Mesendoderm (in vitro differentiated cells): ENCODE measurements at places on chromosomes 1 and 21.
A peak's percentile ranks its signal among the peaks of the same experiment; 100 is the strongest.

DNA sequence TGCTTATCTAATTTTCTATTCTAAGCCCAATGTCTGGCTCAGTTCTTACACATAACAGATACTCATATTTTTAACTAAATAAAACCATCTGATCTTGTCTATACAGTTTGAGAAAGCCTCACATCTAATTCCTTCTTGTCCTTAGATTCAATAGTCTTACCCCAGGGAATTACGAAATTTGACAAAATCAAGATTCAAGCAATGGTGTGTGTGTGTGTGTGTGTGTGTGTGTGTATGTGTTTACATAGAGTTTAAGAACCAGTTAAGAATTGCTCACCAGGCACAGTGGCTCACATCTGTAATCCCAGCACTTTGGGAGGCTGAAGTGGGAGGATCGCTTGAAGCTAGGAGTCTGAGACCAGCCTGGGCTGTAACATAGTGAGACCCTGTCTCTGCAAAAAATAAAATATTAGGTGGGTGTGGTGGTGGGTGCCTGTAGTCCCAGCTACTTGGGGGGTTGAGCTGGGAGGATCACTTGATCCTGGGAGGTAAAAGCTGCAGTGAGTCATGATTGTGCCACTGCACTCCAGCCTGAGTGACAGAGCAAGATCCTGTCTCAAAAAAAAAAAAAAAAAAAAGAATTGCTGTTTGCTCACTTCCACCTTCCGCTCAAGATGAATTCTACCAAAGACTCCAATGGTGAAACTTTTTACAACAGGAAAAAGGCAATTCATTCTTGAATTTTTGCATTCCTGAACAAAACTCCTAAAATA lies 6.2 kb downstream of the WDR64 start:
- DNase-seq = no peak
- H3K4me1 ChIP-seq = no peaks in the 10 kb centered on the region
- H3K27me3 ChIP-seq = no peaks in the 10 kb centered on the region
- no peaks in the 10 kb centered on the region for H3K36me3 ChIP-seq
- no peak overlapping the region for H3K27ac ChIP-seq

DNA sequence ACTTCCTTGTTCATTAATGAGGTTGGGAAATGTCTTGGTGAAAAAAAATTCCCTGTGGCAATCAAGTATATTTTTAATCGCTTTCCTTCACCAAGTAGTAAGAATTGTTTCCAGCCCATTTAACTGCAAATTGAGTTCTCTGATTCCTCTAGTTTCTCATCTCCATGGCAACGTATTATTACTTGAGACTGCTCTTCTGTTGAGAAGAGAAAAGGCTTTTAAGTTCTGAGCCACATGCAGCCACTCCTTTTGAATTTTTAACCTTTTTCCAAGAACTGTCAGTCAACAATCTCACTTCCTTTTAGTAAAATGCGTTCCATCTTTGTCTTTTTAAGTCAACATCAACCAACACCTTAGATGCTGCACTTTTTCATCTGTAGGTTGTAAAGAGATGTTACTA lies 75.7 kb upstream of the KIAA1614 start:
- no peaks in the 10 kb centered on the region for H3K27me3 ChIP-seq
- no peak for DNase-seq
- H3K4me3 ChIP-seq = no peak overlapping the region
- no peaks in the 10 kb centered on the region for H3K36me3 ChIP-seq
- H3K27ac ChIP-seq = no peak overlapping the region
- H3K4me1 ChIP-seq = no peaks in the 10 kb centered on the region

DNA sequence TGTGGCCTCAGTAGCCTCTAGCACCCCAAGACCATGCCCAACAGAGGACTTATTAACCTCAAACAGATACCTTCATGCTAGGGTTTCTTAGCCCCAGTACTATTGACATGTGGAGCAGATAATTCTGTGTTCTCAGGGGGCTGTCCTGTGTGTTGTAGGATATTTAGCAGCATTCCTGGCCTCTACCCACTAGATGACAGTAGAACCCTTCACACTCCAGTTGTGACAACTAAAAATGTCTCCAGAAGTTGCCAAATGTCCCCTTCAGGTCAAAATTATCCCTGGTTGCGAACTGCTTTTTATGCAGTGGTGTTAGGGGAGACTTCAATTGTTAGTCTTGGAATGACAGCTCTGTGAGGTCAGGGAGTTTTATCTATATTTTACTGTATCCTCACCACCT lies 8.1 kb downstream of the KAZN start:
- H3K27me3 ChIP-seq = no peaks in the 10 kb centered on the region
- H3K4me1 ChIP-seq = peaks cover 12% of the 10 kb centered on the region
- no peaks in the 10 kb centered on the region for H3K36me3 ChIP-seq
- DNase-seq = peak; percentile 66
- H3K27ac ChIP-seq = no peak overlapping the region
- H3K4me3 ChIP-seq = no peak overlapping the region

- H3K4me3 ChIP-seq = no peak overlapping the region
- H3K27ac ChIP-seq = no peak overlapping the region
- DNase-seq = no peak
- no peaks in the 10 kb centered on the region for H3K27me3 ChIP-seq
- H3K4me1 ChIP-seq = peaks cover 25% of the 10 kb centered on the region
Observed at GRCh38 chr1:93771843-93772242, 90.2 kb upstream of the BCAR3 start.

GRCh38 chr1:47711184-47711847 lies 273.5 kb downstream of the FOXD2 start:
- no peak overlapping the region for H3K27ac ChIP-seq
- no peaks in the 10 kb centered on the region for H3K36me3 ChIP-seq
- no peak for DNase-seq
- no peak overlapping the region for H3K4me3 ChIP-seq
- no peaks in the 10 kb centered on the region for H3K4me1 ChIP-seq

DNA sequence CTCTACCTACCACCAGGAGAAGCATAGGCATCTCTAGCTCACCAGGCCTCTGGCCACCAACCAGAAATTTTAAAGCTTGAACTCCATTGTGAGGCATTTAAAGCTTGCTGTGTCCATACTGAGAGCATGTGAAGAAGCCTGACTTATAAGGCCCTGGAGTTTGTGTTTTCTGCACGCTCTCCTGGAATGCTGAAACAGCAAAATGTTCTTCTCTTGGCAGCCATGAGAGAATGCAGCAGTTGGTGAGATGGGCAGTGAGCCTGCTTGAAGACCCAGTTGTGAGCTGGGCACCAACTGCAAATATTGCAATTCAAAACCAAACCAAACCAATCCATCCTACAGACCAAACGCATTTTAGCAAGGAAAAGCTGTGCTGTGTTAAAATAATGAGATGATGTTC lies 170.0 kb upstream of the IVNS1ABP start:
- H3K36me3 ChIP-seq = no peaks in the 10 kb centered on the region
- no peaks in the 10 kb centered on the region for H3K27me3 ChIP-seq
- H3K4me3 ChIP-seq = no peak overlapping the region
- DNase-seq = no peak
- no peak overlapping the region for H3K27ac ChIP-seq

DNA sequence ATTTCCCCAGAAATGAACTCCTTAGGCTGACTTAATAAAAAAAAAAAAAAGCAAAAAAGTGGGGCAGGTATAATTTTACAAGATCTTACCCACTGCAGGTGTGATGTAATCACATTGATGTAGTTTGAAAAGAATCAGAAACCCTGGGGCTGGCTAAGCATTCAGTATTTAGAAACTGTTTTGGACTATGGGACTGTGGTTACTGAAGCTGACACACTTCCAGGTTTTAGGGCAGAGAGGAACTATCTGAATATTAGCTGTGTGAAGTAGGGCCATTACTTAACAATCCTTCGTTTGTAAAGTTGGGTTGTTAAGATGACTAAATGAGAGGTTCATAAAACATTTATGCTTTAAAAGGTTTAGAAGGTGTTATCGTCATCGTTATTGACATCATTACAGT lies 165.3 kb downstream of the FASLG start:
- no peak overlapping the region for H3K4me3 ChIP-seq
- no peaks in the 10 kb centered on the region for H3K4me1 ChIP-seq
- H3K27me3 ChIP-seq = no peaks in the 10 kb centered on the region

GRCh38 chr1:161115132-161115711 lies 2.6 kb downstream of the PFDN2 start:
- no peak overlapping the region for H3K4me3 ChIP-seq
- H3K4me1 ChIP-seq = peaks cover 9% of the 10 kb centered on the region
- DNase-seq = peak; percentile 46
- H3K27ac ChIP-seq = no peak overlapping the region

GRCh38 chr1:188517139-188517538 lies 1688.4 kb downstream of the PLA2G4A start:
- H3K27me3 ChIP-seq = no peaks in the 10 kb centered on the region
- no peak overlapping the region for H3K4me3 ChIP-seq
- DNase-seq = no peak
- H3K36me3 ChIP-seq = no peaks in the 10 kb centered on the region

DNA sequence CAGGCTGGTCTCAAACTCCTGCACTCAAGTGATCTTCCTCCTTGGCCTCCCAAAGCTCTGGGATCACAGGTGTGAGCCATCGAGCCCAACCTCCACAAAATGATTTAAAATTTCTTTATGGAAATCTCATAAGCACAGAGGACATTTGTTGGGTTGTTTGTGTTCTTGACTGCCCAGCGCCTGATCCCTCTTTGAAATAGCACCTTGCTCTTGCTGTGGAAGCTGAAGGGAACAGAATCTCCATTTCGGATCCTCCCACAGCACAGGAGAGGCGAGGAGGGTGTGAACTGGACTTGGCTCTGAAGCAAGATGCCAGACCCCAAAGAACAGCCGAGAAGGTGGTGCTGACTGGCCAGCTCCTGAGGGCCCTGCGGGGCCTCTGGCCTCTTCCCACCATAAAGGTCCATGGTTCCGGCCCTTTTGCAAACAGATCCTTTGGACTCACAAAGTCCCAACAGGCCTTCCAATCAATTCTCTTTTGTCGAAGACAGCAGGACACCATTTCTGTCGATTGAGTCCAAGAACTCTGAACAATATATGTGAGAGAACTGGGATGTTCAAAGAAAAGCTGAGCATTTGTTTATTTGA lies 45.6 kb upstream of the COA6 start:
- H3K36me3 ChIP-seq = no peaks in the 10 kb centered on the region
- no peak for DNase-seq
- no peaks in the 10 kb centered on the region for H3K27me3 ChIP-seq
- no peak overlapping the region for H3K27ac ChIP-seq
- no peak overlapping the region for H3K4me3 ChIP-seq
- H3K4me1 ChIP-seq = no peaks in the 10 kb centered on the region

DNA sequence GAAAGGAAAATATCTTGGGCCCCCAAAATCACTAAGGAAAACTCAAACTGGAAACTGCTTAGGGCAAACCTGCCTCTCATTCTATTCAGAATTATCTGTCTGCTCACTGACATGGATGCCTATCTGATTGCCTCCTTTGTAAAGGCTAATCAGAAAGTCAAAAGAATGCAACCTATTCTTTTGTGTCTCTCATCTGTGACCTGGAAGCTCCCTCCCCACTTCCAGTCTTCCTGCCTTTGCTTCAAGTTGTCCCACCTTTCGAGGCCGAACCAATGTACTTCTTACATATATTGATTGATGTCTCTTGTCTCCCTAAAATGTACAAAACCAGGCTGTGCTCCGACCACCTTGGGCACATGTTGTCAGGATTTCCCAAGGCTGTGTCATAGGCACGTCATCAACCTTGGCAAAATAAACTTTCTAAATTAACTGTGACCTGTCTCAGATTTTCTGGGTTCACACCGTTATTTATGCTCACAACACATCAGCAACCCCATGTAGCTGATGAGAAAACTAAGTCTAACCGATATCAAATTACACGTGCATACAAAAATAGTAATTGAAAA lies 302.3 kb upstream of the NRIP1 start:
- peak; percentile 74 for DNase-seq
- H3K27me3 ChIP-seq = no peaks in the 10 kb centered on the region
- no peaks in the 10 kb centered on the region for H3K36me3 ChIP-seq
- no peaks in the 10 kb centered on the region for H3K4me1 ChIP-seq

GRCh38 chr1:10916311-10916710 lies 96.1 kb upstream of the TARDBP start:
- H3K27ac ChIP-seq = no peak overlapping the region
- H3K27me3 ChIP-seq = no peaks in the 10 kb centered on the region
- no peak overlapping the region for H3K4me3 ChIP-seq
- no peaks in the 10 kb centered on the region for H3K36me3 ChIP-seq

DNA sequence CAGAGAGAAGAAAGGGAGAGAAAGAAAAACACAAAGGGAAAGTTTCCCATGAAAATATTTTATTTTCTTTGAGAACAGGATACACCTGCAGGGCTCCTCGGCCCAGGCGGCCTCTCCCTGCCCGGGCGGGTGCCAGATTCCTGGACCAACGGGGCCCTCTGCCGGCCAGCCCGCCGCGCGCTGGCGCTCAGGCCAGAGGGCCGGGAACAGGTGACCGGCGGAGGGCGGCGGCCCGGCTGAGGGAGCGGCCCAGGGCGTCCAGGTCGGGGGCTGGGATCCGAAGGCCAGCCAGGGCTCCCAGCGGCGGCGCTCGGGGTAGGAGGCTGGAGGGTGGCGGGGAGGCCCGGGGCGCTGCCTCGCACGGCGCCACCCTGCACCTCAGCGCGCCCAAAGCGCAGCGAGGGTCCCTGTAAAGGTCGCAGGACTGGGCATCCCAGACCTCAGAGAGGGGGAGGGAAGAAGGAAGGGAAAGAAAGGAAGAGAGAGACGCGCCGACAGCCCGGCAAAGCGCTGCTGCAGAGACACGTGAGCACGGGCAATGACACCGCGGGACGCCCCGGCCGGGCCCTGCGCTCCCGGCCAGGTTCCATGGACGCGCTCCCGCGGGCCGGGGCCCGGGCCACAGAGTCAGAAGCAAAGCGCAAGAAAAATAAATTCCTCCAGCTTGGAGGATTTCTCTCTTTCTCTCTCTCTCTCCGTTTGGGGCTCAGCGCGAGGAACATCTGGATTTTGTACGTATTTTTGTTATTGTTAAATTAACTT lies 927 bp downstream of the WNT9A start:
- no peaks in the 10 kb centered on the region for H3K4me1 ChIP-seq
- peak; percentile 84 for DNase-seq
- no peak overlapping the region for H3K27ac ChIP-seq
- H3K36me3 ChIP-seq = no peaks in the 10 kb centered on the region

- DNase-seq = no peak
- H3K4me3 ChIP-seq = no peak overlapping the region
- peaks cover 1% of the 10 kb centered on the region for H3K4me1 ChIP-seq
Observed at GRCh38 chr1:205190845-205191577, 20.5 kb downstream of the DSTYK start.

DNA sequence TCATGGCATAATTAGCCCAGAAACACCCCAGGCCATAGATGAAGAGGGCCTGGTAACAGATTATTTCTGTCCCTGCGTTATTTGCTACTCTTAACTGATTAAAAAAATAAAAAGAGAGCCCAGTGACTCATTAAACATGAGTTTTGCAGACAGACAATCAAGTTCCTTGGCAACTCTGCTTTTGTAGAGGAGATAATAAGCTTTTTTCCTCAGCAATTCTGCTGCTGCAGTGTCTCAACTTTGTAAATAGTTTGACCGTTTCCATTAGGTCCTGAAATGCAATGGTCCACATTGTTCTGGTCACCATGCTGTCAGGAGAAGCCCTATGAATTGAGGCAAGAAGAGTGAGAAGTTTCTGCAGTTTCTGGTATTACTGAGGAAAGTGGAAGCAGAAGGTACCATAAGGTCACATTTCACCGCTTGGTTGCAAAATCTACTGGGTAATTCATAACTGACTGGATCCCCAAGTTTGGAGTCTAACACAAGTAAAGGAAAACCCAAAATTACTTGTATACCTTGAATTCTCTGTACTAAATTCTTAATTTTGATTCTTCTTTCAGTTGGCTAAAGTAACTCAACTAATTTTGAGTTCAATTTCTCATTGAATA lies 139.5 kb downstream of the ZZZ3 start:
- no peaks in the 10 kb centered on the region for H3K4me1 ChIP-seq
- H3K27me3 ChIP-seq = no peaks in the 10 kb centered on the region
- no peaks in the 10 kb centered on the region for H3K36me3 ChIP-seq
- H3K27ac ChIP-seq = no peak overlapping the region
